Kidney (tissue), 22 donors: ENCODE measurements at places on chromosomes 13 and 19.

DNA sequence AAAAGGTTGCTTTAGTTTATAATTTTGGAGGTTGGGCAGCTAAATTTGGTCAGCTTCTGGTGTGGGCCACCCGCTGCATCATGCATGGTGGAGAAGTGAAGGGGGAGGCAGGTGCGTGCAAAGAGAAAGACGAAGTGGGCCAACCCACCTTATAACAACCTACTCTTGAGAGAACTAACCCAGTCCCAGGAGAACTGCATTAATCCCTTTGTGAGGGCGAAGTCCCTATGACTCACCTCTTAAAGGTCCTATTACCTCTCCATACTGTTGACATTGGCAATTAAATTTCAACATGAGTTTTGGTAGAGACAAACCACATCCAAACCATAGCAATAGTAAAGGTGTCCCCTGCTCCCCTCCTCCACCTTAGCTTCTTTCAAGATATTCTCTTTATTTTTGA is 7.7 kb upstream of the FGF9 start:
- DNase-seq: no peak

DNA sequence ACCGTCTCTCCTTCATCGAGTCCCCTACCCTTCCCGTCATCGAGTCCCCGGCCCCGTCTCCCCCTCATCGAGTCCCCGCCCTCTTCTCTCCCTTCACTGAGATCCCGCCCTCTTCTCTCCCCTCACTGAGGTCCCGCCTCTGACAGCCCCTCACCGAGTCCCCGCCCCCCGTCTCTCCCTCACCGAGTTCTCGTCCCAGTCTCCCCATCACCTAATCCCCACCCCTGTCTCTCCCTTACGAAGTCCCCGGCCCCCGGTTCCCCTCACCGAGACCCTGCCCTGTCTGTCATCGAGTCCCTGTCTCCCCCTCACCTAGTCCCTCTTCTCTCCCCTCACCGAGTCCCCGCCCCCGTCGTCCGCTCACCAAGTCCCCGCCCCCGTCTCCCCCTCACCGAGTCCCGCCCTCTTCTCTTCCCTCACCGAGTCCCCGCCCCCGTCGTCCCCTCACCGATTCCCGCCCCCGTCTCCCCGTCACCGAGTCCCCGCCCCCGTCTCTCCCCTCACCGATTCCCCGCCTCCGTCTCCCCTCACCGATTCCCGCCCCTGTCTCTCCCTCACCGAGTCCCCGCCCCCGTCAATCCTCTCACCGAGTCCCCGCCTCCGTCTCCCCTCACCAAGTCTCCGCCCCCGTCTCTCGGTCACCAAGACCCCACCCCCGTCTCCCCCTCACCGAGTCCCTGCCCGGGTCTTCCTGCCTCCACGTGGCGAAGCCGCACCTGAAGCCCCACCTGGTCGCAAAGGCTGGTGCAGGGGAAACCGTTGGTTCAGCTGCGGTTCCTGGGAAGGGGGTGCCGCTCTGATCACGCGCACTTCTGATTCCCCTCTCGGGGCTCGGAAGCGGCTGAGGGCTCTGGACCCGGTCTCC is 23.9 kb upstream of the ZNF846 start:
- DNase-seq: peak; percentile 98

DNA sequence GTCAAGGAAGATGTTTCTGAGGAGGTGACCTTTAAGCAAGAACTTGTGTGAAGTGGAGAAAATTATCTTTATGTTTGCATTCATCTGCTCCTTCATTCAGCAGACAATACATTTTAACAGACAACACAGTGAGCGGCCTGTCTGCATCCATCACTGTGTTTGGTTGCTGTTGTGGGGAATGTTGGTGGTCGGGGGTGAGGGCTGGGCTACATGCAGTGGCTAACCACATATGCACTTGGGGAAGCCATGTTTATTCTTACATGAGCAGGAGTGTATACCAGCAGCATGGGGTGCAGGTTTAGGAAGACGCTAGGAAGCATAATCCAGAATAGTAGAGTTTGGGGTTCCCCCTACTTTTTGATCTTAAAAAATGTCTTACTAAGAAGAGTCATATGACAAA is 66.4 kb downstream of the DHRS12 start:
- no peak for DNase-seq

DNA sequence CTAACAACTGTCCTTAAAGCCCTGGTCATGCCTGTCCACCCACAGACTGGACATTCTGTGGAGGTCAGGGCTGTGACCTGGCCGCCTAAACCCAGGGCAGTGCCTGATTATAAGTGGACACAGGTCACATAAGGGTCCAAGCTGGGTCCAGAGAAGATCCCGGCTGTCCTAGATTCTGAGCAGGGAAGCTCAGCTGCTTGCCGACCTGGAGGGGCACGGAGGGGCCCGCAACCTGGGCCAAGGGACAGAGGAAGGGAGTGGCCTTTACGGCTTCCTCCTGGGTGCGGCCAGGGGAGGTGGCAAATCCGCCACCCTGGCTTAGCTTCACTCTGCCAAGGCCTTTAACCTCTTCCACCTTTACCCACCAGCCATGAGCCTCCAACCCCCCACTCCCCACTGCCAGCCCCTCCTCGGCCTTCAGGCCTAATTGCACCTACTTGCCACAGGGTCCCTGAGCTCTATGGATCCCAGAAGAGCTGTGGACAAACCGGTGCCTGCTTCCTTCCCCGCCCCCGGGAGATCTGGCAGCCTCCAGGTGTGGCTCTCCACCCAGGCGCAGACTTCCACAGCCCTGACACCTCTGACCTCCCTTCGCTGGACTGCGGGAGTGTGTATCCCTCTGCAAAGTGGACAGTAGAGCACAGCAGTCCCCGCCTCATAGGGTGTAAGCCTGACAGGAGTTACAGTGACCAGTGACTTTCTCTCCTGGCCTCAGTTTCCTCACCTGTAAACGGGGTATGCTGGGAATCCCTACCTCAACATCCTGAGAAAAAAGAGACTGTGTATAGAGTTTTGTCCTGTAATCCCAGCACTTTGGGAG is 1.7 kb downstream of the CD320 start:
- no peak for DNase-seq

GRCh38 chr13:24629320-24629719 is 50.9 kb upstream of the ATP12A start:
- DNase-seq: no peak

GRCh38 chr13:41019578-41020347 is 647 bp upstream of the ELF1 start:
- DNase-seq: peak; percentile 69

DNA sequence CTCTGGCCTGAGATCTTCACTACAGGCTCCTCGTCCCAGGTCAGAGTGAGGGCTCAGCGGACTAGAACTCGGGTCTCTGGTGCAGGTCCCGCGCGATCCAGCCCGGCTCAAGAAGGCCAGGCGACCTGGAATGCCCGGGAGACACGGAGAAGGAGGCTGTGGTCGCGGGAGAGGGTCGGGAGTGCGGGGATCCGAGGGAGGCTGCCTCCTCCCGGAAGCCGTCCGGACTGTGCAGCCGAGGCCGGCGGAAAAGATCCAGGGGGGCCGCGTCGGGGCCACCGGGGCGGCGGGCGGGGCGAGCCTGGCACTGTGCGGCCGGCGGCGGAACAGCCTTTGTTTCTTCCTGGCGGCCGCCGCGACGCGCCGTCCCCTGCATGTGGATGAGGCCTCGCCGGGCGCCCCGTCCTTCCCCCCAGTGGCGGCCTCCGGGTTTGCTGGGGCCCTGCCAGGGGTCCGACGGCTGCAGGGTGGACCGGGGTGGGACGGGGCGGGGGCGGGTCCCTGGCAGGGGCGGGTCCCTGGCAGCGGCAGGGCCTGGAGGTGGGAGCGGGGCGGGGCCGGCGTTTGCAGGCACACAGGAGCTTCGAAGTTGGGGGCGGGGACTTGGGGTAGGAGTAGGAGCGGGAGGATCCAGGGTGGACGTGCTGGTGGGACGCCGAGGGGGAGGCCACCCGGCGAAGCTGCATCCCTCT is 1.0 kb upstream of the SLC7A10 start:
- DNase-seq: peak; percentile 31

DNA sequence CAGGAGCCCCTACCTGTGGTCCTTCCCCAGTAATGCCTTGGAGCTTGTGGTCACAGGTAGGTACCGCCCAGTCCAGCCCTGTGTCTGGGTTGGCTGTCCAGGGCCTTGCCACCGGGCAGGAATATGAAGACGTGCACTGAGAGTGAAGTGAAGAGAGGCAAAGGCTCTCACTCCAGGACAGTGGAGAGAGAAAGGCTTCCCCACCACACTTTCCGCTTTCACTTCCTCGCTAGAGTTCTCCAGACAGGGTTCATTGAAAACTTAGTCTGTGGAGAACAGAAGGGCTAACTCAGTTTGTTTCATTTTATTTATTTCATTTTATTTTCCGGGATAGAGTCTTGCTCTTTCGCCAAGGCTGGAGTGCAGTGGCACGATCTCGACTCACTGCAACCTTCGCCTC is 14.2 kb downstream of the FCAR start:
- no peak for DNase-seq

DNA sequence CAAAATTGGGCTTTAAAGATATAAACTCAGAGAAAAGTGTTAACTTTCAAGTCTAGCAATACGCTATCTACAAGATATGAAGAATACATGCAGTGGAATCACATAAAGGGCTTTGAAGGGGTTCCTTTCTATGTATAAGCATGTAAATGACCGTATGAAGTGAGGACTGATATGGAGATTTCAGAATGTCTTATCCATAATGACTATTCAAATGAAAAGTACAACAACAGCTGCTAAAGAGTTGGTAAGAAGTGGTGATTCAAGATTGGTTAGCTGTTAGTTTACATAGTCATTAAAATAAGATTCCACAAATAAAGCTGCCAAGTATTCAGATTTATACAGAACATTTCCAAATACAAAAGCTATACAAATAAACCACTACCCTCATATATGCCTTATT is 153.4 kb upstream of the STARD13 start:
- DNase-seq: no peak

GRCh38 chr13:38483623-38484022 is 134.0 kb downstream of the UFM1 start:
- DNase-seq: no peak

DNA sequence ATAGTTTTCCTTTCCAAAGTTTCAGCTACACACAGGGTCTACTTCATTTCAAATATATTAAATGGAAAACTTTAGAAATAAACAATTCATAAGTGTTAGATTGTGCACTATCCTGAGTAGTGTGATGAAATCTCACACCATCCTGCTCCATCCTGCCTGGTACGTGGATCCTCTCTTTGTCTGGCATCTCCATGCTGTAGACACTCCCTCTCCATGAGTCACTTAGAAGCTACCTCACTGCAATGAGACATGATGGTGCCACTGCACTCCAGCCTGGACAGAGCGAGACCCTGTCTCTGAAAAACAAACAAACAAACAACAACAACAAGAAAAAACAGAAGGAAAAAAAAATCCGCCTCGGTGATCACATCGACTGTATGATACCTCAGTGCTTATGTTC is 191.8 kb downstream of the PCCA start:
- no peak for DNase-seq

DNA sequence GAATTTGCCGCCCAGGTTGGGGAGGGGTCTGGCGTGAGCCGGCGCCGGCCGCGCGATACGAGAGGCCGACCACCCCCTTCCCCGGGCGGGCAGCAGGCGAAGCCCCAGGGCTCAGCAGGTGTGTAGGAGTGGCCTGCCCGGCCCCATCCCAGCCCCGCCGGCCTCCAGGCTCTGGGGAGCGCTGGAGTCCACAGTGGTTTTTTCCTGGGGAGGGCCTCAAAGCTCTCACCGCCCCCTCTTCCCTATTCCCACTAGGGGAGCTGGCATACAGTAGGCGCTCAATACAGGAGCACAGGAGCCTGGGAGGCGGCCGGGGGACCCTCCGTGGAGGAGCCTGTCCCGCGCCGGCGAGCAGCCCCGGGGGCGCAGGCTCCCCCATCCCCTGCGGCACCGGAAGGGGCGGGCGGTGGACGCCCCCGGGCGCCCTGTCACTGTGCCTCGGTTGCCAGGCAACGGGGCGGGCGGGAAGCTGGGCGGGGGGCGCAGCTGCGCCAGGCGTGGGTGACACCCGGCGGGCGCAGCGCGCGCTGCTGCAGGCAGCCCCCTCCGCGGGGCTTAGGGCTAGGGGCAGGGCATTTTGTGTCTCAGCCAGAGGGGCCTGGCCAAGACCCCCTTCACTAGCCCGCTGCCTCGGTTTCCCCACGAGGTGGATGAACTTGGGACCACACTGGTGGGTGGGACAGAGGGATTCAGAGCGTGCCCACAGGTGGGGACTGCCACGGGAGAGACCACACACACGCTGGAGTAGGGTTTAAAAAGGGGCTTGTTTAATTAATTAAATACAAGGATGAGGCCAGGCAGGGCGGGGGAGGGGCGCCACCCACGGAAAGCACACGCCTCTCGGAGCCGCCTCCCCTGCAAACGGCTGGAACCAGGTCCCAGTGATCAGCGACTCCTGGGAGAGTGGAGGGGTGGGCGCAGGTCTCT is 3.6 kb upstream of the REXO1 start:
- DNase-seq: peak; percentile 92
